Muscle of arm (tissue), 14 donors: ENCODE measurements at places on chromosomes 4 and X. TPM values are rescaled to one million over a fixed set of nuclear protein-coding genes. Genes with fewer than 3 reads are reported as not detected.

GRCh38 chr4:113639326-113639725, 122.2 kb downstream of the CAMK2D start:
- DNase-seq = no peak

Gene FGA
- polyA plus RNA-seq = 1.5 TPM

Gene STK26
- polyA plus RNA-seq = 67.6 TPM

DNA sequence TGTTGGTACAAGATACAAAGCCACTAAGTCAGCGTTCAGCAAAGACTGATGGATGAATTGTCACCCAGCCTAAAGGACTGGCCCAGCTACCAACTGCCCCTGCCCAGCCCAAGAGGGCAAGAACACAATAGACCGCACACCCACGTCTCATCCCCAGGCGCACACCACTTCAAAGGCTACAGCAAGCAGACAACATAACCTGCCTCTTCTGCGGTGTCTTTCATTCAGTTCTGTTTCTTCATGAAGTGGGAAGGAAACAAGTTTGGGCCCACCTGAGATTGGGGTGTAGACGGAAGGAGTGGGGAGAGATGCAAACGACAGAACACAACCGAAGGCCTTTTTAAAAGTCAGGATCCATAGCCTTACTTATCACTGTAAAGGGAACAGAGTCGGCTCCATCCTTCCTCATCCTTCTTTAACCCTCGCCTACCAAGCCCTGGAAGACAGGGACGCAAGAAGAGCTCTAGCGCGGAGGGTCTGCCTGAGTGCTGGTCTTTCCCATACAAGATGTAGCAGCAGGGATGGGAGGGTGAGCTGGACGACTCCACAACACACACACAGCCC, 691 bp downstream of the SCARB2 start:
- DNase-seq = no peak
